ENCODE measurements at places on chromosomes 13 and 19.
A peak's percentile ranks its signal among the peaks of the same experiment; 100 is the strongest.

DNA sequence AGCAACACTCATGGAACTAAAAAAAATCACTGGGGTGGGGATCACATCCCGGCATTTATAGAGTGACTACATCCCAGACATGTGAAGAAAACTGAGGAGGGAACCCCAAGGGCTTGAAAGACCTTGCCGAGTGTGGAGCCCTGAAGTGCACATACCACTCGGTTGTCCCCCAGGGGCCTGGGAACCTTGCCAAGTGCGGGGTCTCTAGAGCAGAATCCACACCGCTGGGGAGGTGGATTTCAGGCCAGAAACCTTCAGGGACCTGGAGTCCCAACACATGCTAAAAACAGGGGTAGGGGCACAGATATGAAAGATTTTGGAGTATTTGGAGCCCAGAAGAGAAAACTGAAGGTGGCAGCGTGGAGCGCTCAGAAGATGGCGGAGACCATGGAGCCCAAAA lies 35.2 kb downstream of the ERICH4 start:
- DNase-seq = no peak

DNA sequence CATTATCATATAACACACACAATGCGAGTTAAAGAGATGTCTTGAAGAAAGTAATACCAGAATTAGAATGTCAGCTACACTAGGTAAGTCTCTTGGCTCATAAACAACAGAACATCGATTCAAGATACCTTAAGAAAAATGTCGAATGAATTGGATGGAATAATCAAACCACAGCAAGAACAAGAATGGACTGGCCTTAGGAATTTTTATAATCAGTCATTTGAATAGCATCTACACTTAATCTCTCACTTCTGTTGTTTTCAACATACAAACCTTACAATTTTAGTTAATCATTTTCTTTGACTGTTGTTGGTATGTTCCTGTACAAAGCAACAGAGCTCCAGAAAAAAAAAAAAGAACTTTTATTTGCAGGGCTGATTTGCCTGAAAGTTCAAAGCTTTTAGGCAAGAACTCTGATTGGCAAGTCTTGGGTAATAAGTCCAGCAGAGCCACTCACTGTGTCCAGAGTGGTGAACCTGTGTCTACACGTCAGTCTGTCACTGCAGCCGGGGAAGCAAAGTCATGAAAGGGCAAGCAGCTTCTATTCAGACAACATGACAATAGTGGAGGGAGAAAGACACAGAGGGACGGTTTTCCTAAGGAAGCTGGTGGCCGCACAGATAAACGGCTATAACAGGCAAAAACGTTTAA lies 1026.1 kb upstream of the MIR17HG start:
- DNase-seq = no peak

DNA sequence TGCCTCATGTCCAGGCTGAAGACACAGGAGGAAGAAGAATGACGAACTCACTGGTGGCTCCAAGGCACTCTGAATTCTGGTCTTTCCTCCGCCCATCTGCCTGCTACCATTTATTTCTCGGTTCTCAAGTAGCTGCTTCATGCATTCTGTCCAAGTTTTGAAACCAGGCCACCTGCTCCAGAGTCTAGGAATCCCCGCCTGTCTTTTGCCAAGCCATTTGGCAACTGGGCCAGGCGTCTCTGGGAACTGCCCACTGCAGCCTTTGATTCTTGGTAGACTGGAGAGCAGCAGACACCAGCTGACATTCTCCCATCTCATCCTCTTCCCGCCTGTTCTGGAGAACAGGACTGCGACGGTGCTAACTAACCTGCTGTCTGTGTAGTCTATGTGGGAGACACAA lies 10.8 kb downstream of the SLC35E1 start:
- no peak for DNase-seq

DNA sequence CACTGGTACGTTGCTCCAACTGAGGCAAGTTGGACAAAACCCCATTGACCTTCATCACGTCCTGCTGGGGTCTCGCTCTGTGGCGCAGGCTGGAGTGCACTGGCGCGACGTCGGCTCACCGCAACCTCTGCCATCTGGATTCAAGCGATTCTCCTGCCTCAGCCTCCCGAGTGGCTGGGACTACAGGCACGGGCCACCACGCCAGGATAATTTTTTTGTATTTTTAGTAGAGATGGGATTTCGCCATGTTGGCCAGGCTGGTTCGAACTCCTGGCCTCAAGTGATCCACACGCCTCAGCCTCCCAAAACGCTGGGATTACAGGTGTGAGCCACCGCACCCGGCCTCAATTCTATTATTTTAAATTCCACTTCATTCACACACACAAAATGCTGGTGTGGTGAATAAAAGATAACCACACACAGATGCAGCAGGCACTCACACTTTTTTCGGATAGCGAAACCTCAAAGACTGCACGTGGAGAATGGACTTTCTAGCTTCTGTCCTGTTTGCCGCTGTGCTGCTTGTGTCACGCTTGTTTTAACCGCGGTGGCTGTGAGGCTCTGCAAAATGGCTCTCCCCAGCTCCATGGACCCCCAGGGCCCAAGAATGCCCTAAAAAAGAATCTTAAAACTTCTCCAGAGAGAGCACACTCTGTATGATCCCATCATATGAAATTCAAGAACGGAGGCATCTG lies 58.4 kb downstream of the COL4A1 start:
- DNase-seq = no peak

DNA sequence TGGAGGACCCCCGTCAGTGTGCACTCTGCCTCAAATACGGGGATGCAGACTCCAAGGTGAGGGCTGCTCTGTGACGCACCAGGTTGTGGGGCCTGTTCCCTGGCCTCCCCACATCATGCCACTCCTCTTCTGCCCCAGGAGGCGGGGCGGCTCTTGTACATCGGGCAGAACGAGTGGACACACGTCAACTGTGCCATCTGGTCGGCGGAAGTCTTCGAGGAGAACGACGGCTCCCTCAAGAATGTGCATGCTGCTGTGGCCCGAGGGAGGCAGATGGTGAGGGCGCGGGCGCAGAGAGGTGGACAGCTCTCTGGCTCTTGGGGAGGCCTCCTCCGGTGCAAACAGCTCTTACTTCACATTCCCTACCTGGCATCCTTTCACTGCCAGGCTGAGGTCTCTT lies 11.2 kb downstream of the KMT2B start:
- DNase-seq = no peak

DNA sequence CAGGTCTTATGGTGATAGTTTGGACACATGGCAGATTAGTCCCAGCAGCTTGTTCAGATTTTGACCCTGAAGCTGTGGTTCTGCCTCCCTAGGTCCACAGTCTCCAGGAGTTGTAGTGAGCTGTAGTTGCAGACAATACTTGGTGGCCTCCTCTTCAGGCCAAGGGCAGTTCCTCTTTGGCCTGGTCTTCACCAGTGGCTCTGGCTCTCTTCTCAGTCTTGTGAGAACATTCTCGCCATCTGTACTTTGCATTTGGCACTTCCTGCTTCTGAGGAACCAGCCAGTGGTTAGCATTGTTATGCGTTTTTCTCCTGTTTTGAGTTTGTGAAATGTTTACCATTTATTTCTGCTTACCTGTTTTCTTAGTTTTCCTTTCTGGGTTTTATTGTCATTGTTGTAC lies 40.7 kb downstream of the PCCA start:
- peak; percentile 82 for DNase-seq

DNA sequence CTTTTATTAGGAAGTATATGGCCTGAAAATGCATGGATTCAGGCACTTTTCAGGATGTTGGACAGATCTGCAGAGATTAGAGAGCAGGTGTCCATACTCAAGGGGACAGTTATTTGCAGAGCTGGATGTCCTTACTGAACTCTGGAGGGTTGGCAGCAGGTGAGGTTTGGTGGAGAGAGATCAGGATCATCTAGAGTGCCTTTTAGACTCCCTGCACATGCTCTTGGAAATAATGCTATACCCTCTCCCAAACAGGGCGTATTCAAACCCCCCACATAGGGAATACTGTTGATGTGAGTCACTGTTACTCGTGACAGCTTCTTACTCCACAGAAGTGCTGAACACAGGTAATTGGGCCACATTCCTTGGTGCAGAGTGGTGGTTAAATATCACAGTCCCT lies 725.7 kb upstream of the SGCG start:
- no peak for DNase-seq

- no peak for DNase-seq
Observed at GRCh38 chr13:97726664-97727280, 226.7 kb upstream of the IPO5 start.

GRCh38 chr13:59247171-59247570 lies 916.6 kb downstream of the DIAPH3 start:
- no peak for DNase-seq

- DNase-seq = no peak
Observed at GRCh38 chr13:93660391-93661063, 433.9 kb downstream of the GPC6 start.

Data from suppressor macrophage (primary cell).